NCI-H526 (cell line): ENCODE measurements at places on chromosomes 3 and 15.
A peak's percentile ranks its signal among the peaks of the same experiment; 100 is the strongest.

- DNase-seq = no peak
Measured at GRCh38 chr15:88498996-88499395, 31.5 kb downstream of the MRPS11 start.

DNA sequence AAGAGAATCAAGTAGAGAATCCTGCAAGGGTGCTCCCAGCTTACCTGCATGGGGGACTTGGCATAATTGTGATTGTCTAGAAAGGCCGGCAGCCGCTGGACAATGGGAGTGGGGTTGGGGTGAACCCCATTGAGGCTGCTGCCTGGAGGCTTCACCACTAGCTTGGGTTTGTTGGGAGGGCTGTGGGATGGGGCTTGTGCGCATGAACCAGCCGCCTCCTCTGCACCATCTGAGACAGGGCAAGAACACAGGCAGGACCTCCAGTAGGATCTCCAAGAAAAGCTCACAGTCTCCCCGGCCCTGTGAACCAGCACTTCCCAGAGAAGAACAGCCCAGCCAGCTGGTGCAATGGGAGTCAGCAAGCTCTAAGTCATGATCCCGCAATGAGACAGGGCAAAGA lies 39.8 kb downstream of the SEMA3G start:
- DNase-seq = no peak

GRCh38 chr15:73237910-73238309 lies 130.8 kb downstream of the HCN4 start:
- DNase-seq = no peak

DNA sequence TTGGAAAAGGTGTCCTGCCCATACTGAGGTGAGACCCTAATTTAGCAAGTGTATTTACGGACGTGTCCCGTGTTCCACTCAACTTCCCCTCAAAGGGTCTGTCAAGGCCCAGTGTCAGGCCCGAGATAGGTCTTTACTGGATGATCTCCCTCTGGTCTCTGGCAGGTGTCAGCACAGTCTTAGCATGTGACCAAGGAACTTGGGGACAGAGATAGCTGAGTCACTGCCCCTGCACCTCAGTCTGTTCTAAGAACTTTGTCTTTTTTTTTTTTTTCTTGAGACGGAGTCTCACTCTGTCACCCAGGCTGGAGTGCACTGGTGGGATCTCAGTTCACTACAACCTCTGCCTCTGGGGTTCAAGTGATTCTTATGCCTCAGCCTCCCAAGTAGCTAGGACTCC lies 32.1 kb upstream of the ALPK3 start:
- DNase-seq = no peak

DNA sequence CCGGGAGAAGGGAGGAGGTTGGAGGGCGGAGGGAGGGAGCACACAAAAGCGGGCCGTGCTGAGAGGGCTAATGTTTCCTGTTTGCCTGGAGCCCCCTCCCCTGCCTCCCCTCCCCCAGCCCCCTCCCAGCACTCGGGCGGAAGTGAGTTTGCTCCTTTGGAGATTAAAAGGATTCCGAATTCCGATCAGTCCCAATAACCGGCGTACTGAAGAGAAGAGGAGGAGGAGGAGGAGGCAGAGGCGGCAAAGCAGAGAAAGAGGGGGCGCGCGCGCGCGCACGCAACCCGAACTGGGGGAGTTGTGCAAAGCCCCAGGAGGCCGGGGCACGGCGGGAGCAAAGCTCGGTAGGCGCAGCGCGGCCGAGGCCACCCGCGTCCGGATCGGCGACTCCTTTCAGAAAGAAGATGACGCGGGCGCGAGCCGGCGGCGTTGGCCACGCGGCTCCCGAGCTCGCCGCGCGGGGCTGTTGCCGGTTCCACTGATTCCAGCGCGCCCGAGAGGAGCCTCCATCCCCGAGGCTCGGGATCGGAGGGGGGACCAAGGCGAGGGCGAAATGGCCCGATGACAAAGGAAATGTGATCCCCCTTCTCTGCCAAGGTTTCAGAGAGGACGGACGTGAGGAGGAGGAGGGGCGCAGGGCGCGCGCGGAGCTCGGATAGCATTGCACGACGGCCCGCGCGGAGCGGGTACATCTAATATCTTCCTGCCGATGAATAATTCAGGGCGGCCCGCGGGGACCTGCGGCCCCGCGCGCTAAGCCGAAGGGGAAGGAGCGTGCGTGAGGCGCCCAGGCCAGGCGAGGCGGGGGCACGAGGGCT lies 1.1 kb upstream of the TRIM71 start:
- peak; percentile 86 for DNase-seq
